CD8-positive, alpha-beta T cell (primary cell): ENCODE measurements at places on chromosomes 2 and 18. TPM values are rescaled to one million over a fixed set of nuclear protein-coding genes. Genes with fewer than 3 reads are reported as not detected.

TNFAIP6 gene
- not detected for total RNA-seq

POLR1B gene
- total RNA-seq = 11.0 TPM

TRIM54 gene
- not detected for total RNA-seq

UGT1A7 gene
- total RNA-seq = not detected

ALPI gene
- total RNA-seq = not detected

TMEM237 gene
- total RNA-seq = 11.4 TPM

ALPP gene
- not detected for total RNA-seq
